ENCODE measurements at places on chromosomes 16 and 17. TPM values are rescaled to one million over a fixed set of nuclear protein-coding genes. Genes with fewer than 3 reads are reported as not detected.

GRCh38 chr17:30605027-30605426 lies 127.8 kb downstream of the GOSR1 start:
- no peak overlapping the region for H3K27ac ChIP-seq
- peaks cover 5% of the 10 kb centered on the region for H3K4me1 ChIP-seq
- no peaks in the 10 kb centered on the region for H3K36me3 ChIP-seq

The VPS35 gene
- 53.0 TPM for polyA plus RNA-seq

The TNRC6C gene
- polyA plus RNA-seq = 7.7 TPM

- no peak overlapping the region for H3K4me3 ChIP-seq
- H3K27me3 ChIP-seq = no peaks in the 10 kb centered on the region
- DNase-seq = no peak
Observed at GRCh38 chr16:7998789-7999453, 591.4 kb downstream of the TMEM114 start.

The MT4 gene
- not detected for polyA plus RNA-seq

GRCh38 chr17:79678091-79678735 lies 52.5 kb upstream of the ENPP7 start:
- H3K27ac ChIP-seq = no peak overlapping the region
- H3K4me3 ChIP-seq = no peak overlapping the region
- no peaks in the 10 kb centered on the region for H3K27me3 ChIP-seq
- H3K36me3 ChIP-seq = no peaks in the 10 kb centered on the region

- DNase-seq = no peak
- no peak overlapping the region for H3K4me3 ChIP-seq
- H3K36me3 ChIP-seq = no peaks in the 10 kb centered on the region
- H3K27ac ChIP-seq = no peak overlapping the region
- peaks cover 11% of the 10 kb centered on the region for H3K4me1 ChIP-seq
Observed at GRCh38 chr16:49748322-49748721, 107.6 kb downstream of the ZNF423 start.

The SPSB3 gene
- 44.5 TPM for polyA plus RNA-seq

DNA sequence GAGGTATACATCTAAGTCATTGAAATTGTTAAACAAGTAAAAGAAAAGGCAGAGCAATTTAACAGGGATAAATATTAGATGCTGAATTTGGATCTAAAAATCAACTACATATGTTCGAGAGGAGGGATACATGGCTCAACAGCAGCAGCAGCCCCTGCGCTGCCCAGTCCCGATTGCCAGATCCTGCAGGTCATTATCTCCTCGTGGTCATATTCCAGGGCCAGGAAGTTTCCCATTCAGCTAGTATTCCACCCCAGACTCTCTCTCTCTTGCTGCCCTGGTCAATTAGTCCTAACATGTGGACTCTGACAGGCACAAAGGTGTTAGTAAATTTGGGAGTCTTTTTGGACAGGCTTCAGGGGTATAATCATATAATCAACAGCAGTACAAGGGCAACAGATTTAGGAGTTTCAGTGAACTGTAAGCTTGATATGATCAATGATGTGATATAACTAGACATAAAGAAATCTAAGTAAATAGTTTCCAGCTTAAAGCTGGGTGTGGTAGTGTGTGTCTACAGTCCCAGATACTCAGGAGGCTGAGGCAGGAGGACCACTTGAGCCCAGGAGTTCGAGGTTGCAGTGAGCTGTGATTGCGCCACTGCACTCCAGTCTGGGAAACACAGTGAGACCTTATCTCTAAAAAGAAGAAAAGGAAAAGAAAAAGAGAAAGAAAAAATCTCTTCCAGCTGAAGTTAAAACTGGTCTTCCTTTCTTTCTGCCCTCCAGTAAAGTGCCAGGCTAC lies 96.5 kb upstream of the MED13 start:
- no peaks in the 10 kb centered on the region for H3K27me3 ChIP-seq
- no peaks in the 10 kb centered on the region for H3K36me3 ChIP-seq
- H3K4me1 ChIP-seq = no peaks in the 10 kb centered on the region
- no peak for DNase-seq
- H3K4me3 ChIP-seq = no peak overlapping the region
- no peak overlapping the region for H3K27ac ChIP-seq

The EFNB3 gene
- 0.43 TPM for polyA plus RNA-seq

DNA sequence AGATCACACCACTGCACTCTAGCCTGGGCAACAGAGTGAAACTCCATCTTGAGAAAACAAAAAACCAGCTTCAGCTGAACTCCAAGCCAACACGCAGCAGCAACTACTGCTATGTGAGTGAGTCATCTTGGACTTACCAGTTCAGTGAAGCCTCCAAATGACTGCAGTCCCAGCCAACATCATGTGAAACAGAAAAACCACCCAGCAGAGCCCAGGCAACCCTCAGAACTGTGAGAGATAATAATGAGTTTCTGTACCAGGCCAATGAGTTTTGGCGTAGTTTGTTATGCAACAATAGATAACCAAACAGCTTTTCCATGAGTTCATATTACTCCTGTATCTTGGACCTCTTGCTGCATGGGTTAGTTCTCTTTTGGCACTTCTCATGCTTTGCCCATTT lies 23.3 kb downstream of the PHF12 start:
- no peak overlapping the region for H3K4me3 ChIP-seq
- DNase-seq = no peak
- no peaks in the 10 kb centered on the region for H3K27me3 ChIP-seq
- H3K4me1 ChIP-seq = peaks cover 4% of the 10 kb centered on the region

- H3K4me1 ChIP-seq = peaks cover 56% of the 10 kb centered on the region
- H3K27ac ChIP-seq = no peak overlapping the region
- no peak overlapping the region for H3K4me3 ChIP-seq
- H3K36me3 ChIP-seq = no peaks in the 10 kb centered on the region
- H3K27me3 ChIP-seq = no peaks in the 10 kb centered on the region
Observed at GRCh38 chr16:85162478-85163277, 50.4 kb upstream of the CIBAR2 start.

GRCh38 chr17:13008461-13008860 lies 9.4 kb downstream of the ELAC2 start:
- no peak for DNase-seq
- peaks cover 96% of the 10 kb centered on the region for H3K36me3 ChIP-seq
- H3K27me3 ChIP-seq = no peaks in the 10 kb centered on the region
- no peak overlapping the region for H3K4me3 ChIP-seq
- no peaks in the 10 kb centered on the region for H3K4me1 ChIP-seq
- H3K27ac ChIP-seq = no peak overlapping the region

GRCh38 chr17:71183066-71183660 lies 937.7 kb upstream of the SOX9 start:
- no peaks in the 10 kb centered on the region for H3K27me3 ChIP-seq
- no peak overlapping the region for H3K4me3 ChIP-seq
- DNase-seq = no peak
- H3K27ac ChIP-seq = no peak overlapping the region

DNA sequence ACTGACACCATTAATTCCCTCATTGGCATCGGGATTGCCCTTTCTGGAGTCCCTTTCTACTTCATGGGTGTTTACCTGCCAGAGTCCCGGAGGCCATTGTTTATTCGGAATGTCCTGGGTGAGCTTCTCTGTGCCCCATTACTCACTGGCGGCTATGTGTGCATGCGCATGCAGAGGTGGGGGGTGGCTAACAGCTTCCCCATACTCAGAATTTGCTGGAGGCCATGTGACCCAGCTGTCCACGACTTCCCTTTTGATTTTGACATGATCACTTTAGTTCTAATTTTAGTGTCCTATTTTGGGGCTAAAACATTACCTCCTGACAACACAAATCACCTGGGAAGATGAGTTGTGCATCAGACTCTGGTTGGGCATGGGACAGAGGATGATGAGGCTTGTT lies 14.1 kb downstream of the SLC7A6OS start:
- no peak overlapping the region for H3K4me3 ChIP-seq
- H3K4me1 ChIP-seq = peaks cover 4% of the 10 kb centered on the region
- no peaks in the 10 kb centered on the region for H3K27me3 ChIP-seq
- no peak for DNase-seq

The RBFOX1 gene
- 15.5 TPM for polyA plus RNA-seq

DNA sequence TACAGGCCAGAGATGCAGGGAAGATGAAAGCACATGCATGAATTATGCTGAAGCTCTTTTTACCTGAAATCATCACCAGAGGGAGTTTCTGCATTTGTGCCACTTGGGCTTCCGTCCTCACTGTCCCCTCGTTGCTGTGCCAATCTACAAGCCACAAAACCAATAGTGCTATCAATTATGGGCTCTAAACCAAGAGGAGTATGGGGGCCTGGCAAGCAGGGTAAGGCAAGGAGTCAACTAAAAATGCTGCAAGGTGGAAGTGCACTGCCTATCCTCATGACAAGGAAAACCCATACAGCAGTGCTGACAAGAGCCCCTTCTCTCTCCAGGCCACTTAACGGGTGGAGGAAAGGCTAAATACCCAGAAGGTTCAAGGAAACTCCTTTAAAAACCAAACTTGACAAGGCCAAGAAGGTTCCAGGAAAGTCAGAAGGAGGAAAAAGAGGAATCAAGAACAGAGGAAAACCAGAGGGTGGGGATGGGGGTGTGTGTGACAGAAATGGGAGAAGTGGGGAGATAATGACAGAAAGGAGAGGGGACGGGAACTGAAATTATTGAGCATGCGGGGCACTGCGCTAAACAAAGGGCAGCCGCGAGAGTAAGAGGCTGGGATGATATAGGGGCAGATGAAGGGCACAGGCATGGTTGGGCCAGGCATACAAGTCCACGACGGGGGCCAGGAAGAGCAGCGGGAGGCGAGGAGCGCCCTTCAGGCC lies 674 bp downstream of the C17orf75 start:
- H3K27ac ChIP-seq = peak overlapping the region; percentile 86
- no peaks in the 10 kb centered on the region for H3K27me3 ChIP-seq
- peaks cover 27% of the 10 kb centered on the region for H3K4me1 ChIP-seq
- H3K36me3 ChIP-seq = peaks cover 35% of the 10 kb centered on the region
- DNase-seq = no peak

The GPRC5C gene
- polyA plus RNA-seq = 35.3 TPM

GRCh38 chr17:74659889-74660288 lies 36.4 kb upstream of the CD300E start:
- no peak overlapping the region for H3K27ac ChIP-seq
- H3K4me3 ChIP-seq = no peak overlapping the region
- peaks cover 42% of the 10 kb centered on the region for H3K27me3 ChIP-seq
- no peaks in the 10 kb centered on the region for H3K36me3 ChIP-seq
- no peak for DNase-seq

The WNT9B gene
- 0.53 TPM for polyA plus RNA-seq

The TM4SF5 gene
- not detected for polyA plus RNA-seq

- peaks cover 24% of the 10 kb centered on the region for H3K4me1 ChIP-seq
- DNase-seq = no peak
- H3K36me3 ChIP-seq = no peaks in the 10 kb centered on the region
- peaks cover 68% of the 10 kb centered on the region for H3K27me3 ChIP-seq
Observed at GRCh38 chr17:46821482-46822387, 3.2 kb upstream of the WNT3 start.

DNA sequence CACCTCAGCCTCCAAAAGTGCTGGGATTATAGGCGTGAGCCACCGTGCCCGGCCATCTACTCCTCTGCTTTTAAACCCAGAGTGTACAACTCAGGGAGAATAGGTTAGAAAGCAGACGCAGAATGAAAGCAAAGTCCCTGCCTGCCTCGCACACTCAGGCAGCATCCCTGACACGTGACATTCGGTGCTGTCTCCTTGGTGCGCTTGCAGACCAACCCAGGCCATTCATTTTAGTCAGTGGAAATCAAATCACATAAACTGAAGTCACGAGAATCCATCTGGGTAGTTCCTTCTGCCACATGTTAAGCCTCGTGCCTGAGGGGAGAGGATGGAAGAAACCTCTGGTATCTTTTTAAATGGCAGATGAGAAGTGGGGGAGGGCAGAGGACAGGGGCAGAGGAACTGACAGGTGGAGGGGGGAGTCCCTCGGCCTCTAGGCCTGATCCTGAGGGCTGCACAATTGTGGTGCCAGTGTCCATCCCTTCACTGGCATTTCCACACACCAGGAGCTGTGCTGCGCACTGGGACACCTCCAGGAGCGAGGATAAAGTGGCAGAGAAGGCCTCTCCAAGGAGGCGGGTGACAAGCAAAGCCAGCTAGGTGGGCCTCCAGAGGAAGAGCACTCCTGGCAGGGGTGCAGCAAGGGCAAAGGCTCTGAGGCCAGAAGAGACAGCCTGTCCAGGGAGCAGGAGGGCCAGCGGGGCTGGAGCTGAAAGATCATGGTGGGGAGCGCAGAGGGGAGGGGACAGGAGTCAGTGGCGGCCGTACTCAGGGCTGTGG lies 196.3 kb downstream of the KATNIP start:
- no peaks in the 10 kb centered on the region for H3K4me1 ChIP-seq
- no peak overlapping the region for H3K4me3 ChIP-seq
- no peak overlapping the region for H3K27ac ChIP-seq
- no peak for DNase-seq
- peaks cover 1% of the 10 kb centered on the region for H3K36me3 ChIP-seq
- no peaks in the 10 kb centered on the region for H3K27me3 ChIP-seq

DNA sequence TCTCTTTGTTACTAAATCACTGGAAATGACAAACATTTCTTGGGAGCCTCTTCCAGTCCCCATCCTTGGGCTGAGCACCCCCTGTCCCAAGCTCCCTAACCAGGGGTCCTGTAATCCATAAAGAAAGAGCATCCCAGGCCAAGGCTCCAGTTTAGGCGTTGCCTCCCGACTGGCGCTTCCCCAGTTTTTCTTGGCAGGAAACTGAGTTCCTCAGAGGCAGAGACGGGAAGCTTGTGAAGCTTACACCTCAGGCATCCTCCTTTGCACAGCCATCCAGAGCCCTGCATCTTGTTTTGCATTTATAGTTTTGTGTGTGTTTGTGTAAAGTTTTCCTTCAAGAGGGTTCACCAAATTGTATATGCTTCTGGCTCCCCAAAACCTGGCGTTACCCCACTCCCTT lies 7.1 kb downstream of the COPZ2 start:
- no peak for DNase-seq
- H3K4me3 ChIP-seq = no peak overlapping the region
- peaks cover 3% of the 10 kb centered on the region for H3K27me3 ChIP-seq
- H3K4me1 ChIP-seq = peaks cover 21% of the 10 kb centered on the region
- no peak overlapping the region for H3K27ac ChIP-seq

DNA sequence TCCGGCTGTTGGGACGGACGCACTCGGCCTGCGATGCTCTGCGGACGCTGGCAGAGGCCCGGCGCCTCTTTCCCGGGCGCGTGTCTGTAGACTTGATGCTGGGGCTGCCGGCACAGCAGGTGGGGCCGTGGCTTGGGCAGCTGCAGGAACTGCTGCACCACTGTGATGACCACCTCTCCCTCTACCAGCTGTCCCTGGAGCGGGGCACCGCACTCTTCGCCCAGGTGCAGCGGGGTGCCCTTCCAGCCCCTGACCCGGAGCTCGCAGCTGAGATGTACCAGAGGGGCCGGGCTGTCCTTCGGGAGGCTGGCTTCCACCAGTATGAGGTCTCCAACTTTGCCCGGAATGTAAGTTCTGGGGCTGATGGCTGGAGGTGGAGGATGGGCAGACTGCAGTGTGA lies 3.5 kb downstream of the RSAD1 start:
- peak; percentile 53 for DNase-seq
- no peak overlapping the region for H3K27ac ChIP-seq
- no peaks in the 10 kb centered on the region for H3K36me3 ChIP-seq
- no peak overlapping the region for H3K4me3 ChIP-seq

The DLX3 gene
- 0.08 TPM for polyA plus RNA-seq

DNA sequence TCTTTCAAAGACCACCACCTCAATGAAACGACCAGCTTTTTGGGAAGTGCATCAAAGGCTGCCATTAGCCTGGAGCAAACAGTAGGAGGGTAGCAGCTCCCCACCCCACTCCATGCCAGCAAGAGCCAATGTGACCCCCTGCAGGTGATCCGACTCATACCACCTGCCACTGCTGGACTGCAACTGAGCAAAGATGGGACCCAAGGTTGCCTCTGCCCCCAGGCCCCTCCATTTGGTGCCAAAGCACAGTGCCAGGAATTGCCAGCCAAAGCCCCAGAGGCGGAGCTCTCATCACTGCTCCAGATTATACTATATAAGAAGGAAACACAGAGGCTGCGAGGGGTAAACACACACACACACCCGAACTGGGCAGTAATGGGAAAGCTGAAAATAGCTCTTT lies 8.3 kb downstream of the PITPNM3 start:
- DNase-seq = no peak
- H3K27me3 ChIP-seq = no peaks in the 10 kb centered on the region
- no peak overlapping the region for H3K27ac ChIP-seq
- H3K36me3 ChIP-seq = no peaks in the 10 kb centered on the region
- peaks cover 13% of the 10 kb centered on the region for H3K4me1 ChIP-seq

All from heart left ventricle (tissue), 16 donors.